Activated effector memory CD4-positive, alpha-beta T cell treated with Interleukin-2 at 50 U/mL for 16 hours (primary cell): ENCODE measurements at places on chromosomes 2 and 18.

DNA sequence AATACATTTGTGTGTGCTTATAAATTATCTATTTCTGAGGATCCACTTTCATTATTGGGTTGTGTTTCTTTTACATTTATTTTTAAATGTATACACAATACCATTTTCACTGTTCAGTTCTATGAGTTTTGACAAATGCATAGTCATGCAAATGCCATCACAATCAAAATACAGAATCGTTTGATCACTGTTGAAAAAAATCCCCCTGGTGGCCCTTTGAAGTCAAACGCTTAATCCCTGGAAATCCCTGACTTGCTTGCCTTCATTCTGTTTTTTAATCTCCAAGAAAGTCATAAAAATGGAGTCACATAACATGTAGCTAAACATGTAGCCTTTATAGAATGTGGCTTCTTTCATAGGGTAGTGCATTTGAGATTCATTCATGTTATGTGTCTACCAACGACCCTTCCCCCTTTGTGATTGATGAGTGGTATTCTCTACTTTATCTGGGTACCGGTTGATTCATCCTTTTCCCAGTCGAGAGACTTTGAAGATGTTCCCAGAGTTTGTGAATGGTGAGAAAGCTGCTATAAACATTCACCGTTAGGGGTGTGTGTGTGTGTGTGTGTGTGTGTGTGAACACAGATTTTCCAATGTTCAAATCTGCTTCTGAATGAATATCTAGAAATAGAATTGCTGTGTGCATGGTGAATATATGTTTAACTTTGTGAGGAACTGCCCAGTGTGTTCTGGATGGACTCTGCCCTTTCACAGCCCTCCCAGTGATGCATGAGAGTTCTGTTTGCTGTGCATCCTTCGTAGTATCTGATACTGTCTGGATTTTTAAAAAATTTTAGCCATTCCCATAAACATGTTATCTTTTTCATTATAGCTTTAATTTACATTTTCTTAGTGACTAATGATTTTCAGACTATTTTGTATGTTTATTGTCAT is 173.6 kb downstream of the GALR1 start:
- DNase-seq, result no peak

DNA sequence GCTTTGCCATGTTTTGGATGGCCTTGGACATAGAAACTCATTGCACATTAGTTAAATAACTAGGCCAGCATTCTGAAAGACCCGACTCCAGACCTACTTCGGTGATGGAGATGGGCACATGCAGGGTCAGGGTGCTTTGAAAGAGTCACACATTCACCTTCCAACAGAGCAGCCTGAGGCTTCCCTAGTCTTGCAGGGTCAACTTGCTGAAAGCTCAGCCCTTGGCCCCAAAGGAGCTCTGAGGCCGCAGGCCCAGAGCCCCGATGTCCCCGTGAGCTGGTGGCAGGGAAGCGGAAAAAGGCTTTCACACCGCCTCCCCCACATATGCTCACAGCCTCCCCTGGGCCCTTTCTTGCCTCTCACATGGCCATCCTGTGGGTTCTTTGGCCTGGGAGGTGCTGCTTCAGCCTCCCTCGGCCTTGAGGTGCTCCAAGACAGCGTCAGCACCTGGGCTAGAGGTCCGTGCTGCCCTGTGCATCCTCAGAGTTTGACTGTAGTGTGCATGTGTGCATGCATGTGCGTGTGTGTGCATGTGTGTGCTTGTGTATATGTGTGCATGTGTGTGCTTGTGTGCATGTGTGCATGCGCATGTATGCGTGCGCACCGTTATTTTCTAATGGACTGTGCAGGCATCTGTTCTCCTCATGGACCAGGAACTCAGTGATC is 21.6 kb downstream of the LDLRAD4 start:
- no peak for DNase-seq

DNA sequence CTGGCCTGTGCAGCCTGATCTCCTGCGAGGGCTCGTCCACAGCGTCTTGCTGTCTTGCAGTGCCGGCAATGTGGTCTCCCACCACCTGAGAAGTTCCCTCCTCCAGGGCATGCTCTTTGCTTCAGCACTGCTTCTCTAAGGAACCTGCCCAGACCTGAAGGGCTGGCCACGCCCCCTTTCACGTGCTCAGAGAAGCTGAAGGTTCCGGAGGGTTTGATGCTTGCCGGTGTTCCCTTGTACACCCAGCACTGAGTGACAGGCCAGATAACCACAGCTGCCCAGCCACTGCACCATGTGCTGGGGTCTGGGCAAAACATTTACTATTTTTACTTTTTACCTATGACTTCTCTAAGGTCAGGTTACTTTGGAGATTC is 1.7 kb upstream of the POLR2D start:
- peak; percentile 42 for DNase-seq

DNA sequence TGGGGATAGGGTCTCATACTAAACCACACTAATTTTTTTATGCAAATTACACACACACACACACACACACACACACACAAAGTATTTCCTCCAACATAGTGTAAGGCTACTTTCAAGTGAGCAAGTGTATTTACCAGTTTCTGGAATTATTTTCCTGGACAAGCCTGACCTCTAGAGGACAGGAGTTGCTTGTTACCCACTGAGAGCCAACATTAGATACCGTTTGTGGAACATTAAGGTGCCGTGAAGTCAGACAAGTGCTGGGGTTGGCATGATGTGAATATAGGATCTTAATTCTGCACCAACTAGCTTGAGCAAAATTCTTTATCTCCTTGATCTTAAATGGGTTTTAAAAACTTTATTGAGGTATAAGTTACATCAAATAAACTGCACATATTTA is 39.3 kb upstream of the SERPINB2 start:
- DNase-seq, result no peak

GRCh38 chr18:21167641-21168377 is 56.2 kb upstream of the ROCK1 start:
- DNase-seq, result no peak

GRCh38 chr18:58042826-58043490 is 1.1 kb upstream of the NEDD4L start:
- no peak for DNase-seq

DNA sequence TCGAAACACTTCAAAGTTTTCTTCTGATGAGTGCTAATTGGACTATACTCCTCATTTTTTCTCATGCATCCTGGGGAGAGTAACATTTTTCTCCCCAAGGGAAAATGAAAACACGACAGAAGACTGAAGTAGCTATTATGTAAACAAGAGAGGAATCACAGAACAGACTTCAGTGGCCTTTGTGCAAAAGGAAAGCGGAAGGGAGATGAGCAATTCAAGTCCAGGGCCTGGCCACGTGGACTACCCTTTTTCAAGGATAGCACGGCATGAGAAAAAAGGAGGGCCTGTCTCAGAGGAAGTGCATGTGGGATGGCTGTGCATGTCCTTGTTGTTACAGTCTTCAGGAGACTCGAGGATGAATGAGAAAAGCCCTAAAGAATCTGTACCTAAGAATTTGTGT is 43.8 kb upstream of the KCNE4 start:
- DNase-seq, result no peak

DNA sequence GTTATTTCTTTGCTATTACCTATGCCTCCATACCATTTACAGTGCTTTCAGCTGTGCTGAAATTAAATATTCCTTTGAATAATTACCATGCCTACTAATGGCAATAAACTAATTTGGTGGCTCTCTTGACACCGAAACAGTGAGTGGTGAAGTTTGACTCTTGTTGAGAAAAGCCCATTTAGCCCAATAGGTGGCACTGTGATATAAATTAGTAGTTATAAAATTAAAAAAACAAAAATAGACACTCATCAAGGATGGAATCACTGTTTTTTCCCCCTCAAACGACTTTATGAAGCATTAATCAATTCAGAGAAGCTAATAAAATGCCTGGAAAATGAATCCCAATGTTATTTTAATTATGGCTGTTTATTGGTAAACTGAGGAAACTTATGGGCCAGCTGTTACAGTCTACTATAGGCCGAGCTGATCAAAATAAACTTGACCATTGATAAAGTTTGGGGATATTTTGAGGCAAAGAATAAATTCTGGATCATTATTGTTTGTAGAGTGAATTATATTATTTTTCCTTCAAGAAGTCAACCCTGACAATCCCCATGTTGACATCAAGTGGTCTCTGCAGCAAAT is 339.6 kb downstream of the TRIB2 start:
- DNase-seq, result no peak

DNA sequence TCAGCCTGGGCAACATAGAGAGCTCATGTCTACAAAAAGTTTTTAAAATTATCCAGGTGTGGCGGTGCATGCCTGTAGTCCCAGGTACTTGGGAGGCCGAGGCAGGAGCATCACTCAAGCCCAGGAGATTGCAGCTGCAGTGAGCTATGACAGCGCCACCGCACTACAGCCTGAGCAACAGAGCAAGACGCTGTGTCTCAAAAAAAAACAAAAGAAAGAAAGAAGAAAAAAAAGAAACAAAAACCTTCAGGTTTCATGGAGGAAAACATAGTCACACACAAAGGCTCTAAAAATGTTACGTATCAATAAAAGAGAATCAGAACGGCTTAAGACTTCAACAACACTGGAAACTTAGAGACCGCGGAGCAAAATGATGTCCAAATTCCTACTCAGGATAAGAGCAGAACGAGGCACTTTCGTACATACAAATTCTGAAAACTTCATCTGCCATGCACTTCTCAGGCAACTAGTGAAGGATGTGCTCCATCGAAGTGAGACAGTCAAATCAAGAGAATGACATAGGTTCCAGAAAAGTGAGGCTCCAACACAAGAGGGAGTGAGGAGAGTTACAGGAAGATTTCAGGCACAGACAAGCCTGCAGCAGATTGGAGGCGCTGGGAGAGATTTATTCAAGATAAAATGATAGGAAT is 4.4 kb downstream of the HDLBP start:
- no peak for DNase-seq

DNA sequence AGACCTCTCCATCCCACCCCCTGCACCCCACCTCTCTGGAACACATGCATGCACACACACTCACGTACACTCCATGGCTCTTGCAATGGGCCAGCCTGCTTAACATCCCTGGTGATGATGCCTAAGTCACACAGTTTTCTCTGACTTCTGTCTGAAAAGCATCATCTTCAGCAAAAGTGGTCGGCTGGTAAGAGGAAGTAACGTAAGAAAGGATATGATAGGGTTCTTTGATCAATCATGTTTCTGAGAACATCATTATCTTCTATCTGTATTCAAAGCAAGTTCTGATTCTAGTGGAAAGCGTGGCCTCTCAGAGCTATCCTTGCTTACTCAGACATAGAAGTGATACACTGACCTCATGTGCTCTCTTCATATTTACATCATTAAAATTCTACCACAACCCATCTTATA is 11.4 kb upstream of the NDUFV2 start:
- no peak for DNase-seq

DNA sequence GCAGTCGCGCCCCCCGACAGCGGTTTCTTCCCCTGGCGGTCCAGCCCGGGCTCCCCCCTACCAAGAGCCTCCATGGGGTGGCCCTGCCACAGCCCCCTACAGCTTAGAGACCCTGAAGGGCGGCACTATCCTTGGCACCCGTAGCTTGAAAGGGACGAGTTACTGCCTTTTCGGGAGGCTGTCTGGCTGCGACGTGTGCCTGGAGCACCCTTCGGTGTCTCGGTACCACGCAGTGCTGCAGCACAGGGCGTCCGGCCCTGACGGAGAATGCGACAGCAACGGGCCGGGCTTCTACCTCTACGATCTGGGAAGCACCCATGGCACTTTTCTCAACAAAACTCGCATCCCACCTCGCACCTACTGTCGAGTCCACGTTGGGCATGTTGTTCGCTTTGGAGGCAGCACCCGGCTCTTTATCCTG is 475 bp downstream of the SLC4A1AP start:
- DNase-seq, result no peak

DNA sequence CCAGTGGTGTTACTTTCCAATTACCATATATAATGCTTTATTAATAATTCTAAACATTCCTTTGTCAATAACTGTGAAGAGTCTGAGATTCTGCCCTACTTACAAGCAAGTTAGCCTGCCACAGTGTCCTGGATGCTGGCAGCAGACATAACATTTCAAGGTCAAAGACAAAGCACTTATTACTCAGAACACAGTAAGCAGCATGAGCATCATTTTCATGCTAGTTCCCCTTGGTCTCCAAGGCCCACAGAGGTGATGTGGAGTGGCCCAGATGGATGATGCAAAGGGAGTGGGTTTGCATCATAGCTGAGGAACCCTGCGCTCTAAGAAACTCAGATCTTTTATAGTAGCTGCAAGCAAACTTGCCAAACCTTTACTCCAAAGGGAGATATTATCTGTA is 349.7 kb downstream of the ZEB2 start:
- no peak for DNase-seq

GRCh38 chr2:9391961-9392720 is 31.2 kb downstream of the ITGB1BP1 start:
- no peak for DNase-seq

- no peak for DNase-seq
Measured at GRCh38 chr2:210496512-210496911, 20.0 kb upstream of the LANCL1 start.

DNA sequence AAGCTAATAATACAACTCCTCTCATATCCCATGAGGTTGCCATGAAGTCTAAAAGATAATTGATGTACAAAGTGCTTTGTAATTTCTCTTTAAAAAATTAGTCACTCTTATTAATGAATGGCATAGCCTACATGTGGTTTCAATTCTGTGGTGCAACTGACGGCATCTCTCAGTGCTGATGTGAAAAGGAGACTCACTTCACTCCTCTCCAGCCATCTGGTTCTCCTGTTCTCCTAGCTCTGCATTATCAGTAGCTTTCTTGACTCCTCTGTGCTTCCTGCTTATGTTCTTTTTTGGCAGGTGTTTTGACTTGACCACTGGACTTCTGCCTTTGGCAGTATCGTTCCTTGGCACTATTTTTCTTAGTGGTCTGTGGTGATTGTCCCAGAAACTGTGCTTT is 134.9 kb upstream of the ZFP36L2 start:
- DNase-seq, result no peak

- no peak for DNase-seq
Measured at GRCh38 chr2:119259296-119259860, 35.7 kb downstream of the STEAP3 start.

- no peak for DNase-seq
Measured at GRCh38 chr18:5103286-5103685, 93.8 kb downstream of the AKAIN1 start.

GRCh38 chr18:41043876-41044275 is 911.2 kb upstream of the PIK3C3 start:
- no peak for DNase-seq

DNA sequence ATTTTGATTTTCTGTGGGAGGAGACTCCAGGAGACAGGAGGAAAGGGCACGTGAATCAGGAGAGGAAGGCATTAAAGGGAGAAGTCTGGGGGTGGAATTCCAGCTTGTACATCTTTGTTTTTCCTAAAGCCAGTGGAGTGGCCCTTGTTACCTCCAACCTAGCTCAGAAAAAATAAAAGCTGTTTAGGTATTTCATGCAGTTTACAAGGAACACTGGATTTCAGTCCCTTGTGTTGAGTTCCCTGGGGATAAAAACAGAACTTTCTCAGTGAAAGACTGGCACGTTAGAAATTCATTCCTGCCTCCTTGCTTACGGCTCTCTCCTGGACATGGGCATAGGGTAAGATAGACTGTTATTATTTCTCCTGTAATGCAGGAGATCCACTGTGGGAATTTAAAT is 170.2 kb downstream of the ZEB2 start:
- no peak for DNase-seq
